ENCODE measurements at places on chromosomes 11 and 22.
A peak's percentile ranks its signal among the peaks of the same experiment; 100 is the strongest.

DNA sequence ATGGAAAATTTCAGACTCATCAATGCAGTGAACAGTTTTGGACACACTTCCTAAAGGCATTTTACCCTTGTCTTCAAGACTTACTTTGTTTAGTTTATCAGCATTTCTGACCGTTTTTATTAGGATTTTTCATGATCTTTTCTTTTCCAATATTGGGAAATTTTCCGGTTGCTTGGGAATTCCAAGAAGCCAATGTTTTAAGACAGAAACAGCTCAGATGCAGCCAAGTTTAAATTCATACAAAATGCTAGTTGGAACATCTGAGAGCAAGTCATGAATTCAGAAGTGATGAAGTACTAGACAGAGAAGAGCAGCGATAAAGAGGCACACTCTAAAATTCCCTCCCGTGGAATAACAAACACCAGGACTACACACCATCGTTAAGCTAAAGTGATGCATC, 68.6 kb downstream of the RAB38 start:
- DNase-seq: no peak

DNA sequence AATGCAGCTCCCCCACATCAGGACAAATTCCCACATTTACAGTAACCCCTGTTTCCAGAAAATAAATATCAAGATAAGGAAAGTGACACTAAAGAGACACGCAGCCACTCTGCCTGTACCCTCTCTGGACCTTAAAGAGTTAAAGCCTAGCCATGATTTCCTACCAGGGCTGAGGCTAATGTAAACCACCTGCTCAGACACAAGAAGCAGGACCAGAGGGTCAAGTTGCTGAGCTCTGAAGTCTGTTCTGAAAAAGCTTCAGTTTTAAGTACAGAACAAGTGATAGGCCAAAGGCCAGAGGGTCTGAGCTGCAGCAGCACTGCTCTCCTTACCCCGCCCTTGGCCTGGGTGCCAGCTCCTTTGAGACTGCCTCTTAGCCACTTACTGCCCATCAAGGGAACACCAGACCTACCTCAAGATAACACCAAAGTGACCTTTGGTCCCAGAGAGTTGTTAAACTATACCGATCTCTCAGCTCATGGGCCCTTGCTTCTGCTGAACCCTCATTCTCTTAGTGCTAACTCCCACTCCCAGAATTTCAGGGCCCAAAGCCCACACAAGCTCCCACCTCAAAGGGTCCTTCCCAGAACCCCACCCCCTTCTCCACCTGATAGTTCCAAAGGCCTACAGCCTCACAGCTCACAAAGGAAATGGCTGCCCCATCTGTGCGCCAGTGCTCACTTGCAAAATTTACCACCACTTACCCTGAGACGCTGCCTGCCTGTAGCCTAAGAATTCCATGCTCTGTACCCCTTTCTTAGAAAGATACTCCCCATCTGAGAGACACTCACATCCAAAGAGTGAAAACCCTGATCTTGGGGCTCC, 40.5 kb downstream of the IL18BP start:
- no peak for DNase-seq

GRCh38 chr11:119190531-119190930, 5.3 kb downstream of the NHERF4 start:
- DNase-seq: no peak

DNA sequence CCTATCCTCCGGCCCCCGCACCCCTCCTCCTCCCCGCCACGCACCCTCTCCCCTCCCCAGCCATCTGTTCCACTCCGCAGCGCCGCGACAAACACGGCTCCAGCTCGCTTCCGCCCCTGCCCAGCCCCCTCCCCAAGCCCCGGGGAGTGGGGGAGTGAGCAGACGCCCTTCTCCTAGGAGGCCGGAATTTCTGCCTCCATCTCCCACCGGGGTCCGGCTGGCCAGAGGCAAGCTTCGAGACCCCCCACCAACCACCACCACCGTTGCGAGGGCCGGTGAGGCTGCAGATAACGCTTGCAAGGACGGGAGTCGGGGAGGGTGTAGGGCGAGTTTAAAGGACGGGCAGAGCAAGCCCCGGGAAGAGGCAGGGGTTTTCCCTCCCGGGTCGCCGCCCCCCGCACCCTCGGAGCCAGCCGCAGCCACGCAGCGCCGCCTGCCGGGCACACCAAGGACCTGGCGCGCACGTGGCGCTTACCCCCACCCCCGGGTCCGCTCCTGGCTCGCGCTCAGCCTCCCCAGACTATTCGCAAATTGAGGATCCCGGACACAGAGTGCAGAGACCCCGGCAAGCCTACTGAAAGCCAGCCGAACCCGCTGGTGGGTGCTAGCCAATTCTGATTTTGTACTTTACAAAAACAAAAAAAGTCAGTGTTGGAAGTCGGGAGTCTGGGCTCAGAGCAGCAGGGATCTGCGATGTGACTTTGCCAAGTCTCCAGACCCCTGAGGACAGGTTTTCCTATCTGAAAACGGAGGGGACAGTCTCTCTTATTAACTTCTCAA, 22.6 kb downstream of the RTN4RL2 start:
- peak; percentile 13 for DNase-seq
